Fibroblast of the aortic adventitia (primary cell): ENCODE measurements at places on chromosomes 2 and 18. TPM values are rescaled to one million over a fixed set of nuclear protein-coding genes. Genes with fewer than 3 reads are reported as not detected.

DNA sequence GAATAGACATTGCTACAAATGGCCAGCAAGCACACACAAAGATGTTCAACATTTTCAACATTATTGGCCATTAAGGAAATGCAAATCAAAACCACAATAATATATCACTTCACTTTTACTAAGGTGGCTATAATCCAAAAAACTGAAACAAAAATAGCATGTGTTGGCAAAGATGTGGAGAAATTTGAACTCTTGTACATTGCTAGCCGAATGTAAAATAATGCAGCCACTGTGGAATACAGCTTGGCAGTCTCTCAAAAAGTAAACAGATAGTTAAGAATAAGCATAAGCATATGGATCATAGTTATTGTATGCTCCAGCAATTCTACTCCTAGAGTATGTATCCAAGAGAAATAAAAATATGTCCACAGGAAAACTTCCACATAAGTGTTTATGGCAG is 192.5 kb downstream of the EN1 start:
- DNase-seq = peak; percentile 68

DNA sequence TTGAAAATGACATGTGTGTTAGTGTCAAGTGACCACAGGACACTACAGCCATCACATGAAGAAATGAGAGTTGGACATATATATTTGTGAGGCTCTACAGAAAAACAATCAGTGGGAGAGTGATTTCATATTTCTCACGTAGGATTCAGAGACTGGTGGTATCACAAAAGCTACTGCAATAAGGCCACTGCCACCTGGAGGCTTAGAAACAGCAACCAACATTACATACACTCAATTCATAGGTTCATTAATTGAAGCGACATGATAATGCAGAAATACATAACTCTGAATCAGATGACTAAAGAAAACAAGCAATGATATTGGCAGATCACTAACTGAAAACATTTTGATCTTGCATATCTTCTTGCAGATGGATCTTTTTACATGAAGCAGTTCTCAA is 248.1 kb upstream of the KLHL14 start:
- no peak for DNase-seq

Gene CD8A
- not detected in 2 replicates for total RNA-seq

GRCh38 chr2:142710336-142710735 is 167.1 kb upstream of the KYNU start:
- no peak for DNase-seq

Gene HTR2B
- total RNA-seq = 17.4 and 33.0 TPM in 2 replicates

Gene IL18RAP
- total RNA-seq = 0.09 TPM in 1 of 2 replicates, not detected in the other

- no peak for DNase-seq
Observed at GRCh38 chr18:23495723-23496440, 7.4 kb upstream of the RMC1 start.

Gene GNLY
- total RNA-seq = not detected in 2 replicates

DNA sequence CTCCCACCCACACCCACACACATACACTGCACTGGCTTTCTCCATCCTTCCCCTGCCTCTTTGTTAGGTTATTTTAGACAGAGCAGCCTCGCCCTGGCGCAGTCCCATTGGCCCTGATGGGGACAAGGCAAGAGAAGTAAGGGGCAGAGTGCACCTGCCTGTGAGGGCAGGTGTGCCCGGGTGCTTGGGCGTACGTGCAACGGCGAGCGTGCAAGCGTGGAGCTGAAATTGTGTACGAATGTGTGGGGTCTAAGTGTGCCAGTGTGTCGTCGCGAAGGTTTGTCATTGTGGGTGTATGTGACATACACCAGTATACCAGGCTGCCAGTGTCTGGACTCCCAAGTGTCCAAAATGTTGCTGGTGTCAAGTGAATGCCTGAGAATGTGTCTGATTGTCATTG is 544 bp downstream of the LRATD1 start:
- DNase-seq = no peak

Gene SNED1
- total RNA-seq = 77.5 and 105 TPM in 2 replicates

- peak; percentile 61 for DNase-seq
Observed at GRCh38 chr2:108271691-108272253, 16.9 kb upstream of the SULT1C2 start.
